LoVo (cell line): ENCODE measurements at places on chromosomes 11 and 22.

GRCh38 chr22:39665229-39665628, 94.7 kb downstream of the CACNA1I start:
- no peak for DNase-seq

GRCh38 chr11:28049338-28050216, 58.4 kb downstream of the KIF18A start:
- peak; percentile 46 for DNase-seq

DNA sequence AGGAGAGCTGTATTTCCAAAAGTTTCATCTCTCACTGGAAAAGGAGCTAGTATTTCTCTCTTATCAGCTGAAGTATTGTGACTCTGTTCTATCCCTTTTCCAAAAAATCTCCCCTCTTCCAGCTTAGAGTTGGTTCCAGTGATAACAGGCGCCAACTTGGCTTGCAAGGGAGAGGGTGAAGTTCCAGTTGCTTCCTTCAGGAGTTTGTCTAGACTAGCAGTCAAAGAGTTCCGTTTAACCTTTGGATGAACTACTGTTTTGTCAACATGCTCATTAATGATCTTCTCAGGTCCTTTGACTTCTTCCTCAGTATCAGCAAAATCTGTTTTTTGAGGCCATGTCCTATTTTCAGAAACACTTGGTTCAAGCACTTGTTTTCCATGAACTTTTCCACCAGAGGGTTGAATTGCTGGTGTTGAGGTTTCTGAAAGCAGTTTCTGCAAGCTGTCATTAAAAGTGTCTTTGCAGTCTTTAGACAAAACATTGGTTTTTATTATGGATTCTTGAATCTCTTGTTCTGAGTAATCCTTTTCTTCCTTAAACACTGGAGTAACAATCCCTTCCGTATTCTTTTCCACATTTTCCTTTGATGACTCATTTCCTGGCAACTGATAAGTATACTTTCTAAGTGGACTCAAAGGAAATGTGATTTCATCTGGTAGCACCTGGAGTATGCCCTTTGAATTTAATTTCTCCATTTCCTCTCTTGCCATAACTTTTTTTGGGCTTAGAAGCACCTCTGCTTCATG, 39.7 kb upstream of the CCDC89 start:
- DNase-seq = peak; percentile 63

DNA sequence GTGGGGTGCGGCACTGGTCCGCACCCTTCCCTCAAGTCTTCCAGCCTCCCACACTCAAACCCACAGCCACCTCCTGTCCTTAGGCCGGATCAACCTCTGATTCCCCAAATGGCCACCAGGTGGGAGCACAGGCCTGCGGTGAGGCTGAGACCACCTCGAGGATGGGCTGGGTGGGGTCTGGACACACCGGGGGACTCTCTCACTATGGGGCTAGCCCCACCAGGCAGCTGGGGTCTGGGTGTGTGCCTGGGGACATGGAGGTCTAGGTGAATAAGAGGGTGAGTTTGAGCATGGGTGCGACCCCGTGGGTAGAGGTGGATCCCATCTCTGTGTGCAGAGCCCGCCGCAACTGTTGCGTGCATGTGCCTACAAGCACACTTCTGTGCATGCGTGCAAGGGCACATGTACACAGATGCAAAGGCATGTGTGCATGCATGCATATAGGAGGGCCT, 32.6 kb downstream of the MYO18B start:
- no peak for DNase-seq

GRCh38 chr11:45906096-45906682, 882 bp downstream of the FREY1 start:
- DNase-seq = no peak

GRCh38 chr11:124179310-124179709, 3.8 kb upstream of the OR10D3 start:
- DNase-seq = no peak

- DNase-seq = no peak
Observed at GRCh38 chr11:134993691-134994243, 581.7 kb upstream of the B3GAT1 start.

DNA sequence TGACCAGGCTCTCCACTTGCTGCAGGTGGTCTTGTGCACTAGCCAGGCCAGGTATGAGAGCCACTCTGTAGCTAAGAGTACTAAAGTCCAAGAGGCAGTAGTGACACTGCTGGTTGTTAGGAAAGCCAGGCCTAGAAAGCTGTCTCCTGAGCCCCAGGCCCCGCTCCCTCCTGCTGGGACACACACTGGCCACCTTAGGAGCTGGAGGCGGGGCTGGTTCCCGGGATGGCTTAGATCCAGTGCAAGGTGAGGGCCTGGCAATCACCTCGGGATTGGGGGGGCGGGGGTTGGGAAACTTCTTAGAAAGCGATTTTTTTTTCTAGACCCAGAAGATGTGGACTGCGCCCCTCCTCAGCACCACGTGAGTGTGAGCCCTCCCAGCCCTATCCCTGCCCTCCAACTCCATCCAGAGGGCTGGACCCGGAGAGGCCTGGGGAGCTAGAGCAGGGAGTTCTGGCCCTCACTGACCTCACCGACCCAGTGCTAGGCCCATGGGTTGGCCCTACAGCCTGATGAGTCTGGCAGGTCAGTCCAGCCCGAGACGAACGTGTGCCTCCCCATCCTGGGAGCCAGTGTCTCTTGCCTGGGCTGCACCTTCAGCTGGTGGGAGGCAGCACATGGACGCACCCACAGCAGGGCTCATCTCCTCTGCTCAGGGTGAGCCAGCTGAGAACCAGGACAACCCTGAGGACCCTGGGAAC, 18.1 kb downstream of the SLC37A2 start:
- DNase-seq = no peak

DNA sequence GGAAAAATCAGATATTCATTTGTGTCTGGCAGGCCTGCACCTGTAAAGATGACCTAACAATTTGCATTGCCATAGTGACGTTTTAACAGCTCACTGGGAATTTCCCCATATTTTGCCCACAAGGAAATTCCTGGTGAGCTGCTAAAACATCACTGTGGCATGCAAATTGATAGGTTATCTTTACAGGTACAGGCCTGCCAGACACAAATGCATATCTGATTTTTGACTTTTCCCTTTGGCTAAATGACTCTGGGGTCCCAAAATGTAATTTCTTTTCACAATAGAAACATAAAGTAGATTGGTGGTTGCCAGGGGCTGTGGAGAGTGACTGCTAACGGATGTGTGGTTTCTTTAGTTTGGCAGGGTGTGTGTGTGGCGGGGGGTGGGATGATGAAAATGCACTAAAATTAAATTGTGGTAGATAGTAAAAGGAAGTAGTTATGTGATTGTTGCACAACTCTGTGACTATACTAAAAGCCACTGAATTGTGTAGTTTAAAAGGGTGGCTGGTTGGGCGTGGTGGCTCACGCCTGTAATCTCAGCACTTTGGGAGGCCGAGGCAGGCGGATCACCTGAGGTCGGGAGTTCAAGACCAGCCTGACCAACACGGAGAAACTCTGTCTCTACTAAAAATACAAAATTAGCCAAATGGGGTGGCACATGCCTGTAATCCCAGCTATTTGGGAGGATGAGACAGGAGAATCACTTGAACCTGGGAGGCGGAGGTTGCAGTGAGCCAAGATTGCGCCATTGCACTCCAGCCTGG, 18.5 kb upstream of the FEZ1 start:
- DNase-seq = no peak

DNA sequence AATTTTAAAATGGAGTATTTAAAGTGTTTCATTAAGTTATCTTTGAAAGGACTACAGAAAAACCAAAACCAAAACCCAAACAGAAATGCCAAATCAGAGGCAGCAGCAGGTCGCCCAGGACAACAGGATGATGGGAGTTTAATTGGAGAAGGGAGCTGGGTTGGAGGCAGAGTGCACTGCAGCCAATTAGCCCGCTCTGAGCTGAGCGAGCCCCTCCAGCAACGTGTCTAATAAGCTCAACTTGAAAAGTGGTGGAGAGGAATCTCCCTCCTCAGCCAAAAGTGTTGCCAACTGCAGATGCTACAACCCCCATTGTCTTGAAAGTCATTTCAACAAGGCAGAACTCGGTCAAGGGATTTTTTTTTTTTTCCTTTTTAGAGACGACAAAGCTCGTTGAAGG, 323.9 kb downstream of the CADM1 start:
- DNase-seq = no peak

- no peak for DNase-seq
Observed at GRCh38 chr22:23106344-23106743, 35.4 kb downstream of the RSPH14 start.

- no peak for DNase-seq
Observed at GRCh38 chr11:64718780-64719124, 4.2 kb downstream of the NRXN2 start.

GRCh38 chr11:15215005-15215404, 100.3 kb downstream of the INSC start:
- DNase-seq = no peak

DNA sequence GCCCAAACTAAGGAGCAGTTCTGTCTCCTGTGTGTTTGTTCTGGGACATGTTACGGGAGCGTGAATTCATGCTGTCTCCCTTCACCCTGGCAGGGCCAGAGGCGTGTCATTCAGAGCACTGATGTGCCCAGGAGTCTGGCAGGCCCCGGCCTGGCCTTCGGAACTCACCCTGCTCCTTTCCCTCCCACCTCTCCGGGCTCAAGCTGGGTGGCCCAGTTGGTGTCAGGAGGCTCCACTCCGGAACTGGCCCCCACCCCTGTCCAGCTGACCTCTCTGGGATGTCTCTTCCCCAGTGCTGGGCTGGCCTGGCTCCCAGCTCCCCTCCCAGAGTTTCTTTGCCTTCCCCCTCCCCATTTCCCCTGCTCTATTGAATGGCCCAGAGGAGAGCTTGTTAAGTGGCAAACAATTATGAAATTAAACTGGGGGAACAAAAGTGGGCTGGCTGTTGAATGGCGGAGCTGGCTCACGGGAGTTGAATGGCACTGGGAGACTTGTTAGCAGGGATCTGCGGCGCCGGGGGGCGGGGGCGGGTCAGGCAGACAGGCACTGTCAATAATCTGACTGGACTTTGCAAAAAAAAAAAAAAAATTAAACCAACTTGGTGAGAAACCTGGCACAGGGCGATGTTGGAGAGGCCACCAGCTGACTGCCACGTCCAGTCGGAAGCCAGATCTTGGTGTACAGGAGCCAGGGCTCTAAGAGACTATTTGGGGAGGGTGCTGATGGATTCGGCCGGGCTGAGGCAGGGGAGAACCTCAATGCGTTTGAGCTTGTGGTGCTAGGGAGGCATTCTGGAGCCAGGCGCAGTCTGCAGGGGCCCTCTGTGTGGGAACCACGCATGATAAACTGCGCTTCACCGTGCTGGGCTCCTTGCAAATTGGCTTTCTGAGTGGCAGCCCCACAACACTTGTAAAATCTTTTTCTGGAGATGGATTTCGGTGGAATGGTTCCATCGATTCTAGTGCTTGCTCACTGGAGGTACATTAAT, 1.3 kb downstream of the MPPED1 start:
- no peak for DNase-seq
